ENCODE measurements at places on chromosomes 4 and X. TPM values are rescaled to one million over a fixed set of nuclear protein-coding genes. Genes with fewer than 3 reads are reported as not detected.

CFI gene
- total RNA-seq: not detected

NPNT gene
- not detected for total RNA-seq

GRCh38 chr4:155170569-155170968 is 37.9 kb upstream of the NPY2R start:
- DNase-seq: no peak

DNA sequence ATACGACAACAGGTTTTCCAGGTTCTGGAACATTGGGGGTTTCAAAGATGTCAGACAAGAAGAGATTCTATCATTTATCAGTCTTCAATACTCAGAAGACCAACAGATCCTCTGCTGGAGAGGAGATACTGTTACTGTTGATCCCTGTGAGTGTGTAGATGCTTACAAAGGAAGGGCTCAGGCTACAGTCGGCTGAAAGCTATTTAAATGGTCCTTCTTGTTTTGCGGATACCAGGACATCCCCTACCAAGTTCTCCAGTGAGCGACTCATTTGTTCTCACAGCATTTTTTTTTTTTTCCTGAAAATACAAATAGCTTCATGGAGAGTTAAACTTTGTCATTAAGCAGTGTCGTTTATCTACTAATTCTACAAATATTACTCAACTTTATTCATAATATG is 201.6 kb downstream of the CAMK2D start:
- no peak for DNase-seq

SHROOM3 gene
- total RNA-seq: not detected

DNA sequence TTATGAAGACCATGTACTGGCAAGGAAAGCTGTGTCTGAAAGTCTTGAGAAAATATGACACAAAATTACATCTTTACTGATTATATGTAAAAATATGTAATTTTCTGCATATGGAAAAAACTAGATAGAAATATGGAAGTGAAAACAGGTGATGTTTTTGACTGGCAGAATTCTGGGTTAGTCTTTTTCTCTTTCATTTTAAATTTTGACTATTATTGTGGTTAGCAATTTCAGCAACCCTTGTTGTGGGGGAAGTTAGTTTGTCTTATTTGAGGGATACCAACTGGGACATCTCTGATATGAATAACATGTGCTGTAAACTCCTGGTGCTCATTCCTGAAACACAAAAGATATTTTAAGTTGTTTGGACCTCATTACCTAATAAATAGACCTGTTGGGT is 49.9 kb upstream of the CPEB2 start:
- DNase-seq: no peak

GRCh38 chrX:119762718-119763117 is 4.3 kb downstream of the SOWAHD start:
- no peak for DNase-seq

SPIN2A gene
- total RNA-seq: 0.48 TPM

DNA sequence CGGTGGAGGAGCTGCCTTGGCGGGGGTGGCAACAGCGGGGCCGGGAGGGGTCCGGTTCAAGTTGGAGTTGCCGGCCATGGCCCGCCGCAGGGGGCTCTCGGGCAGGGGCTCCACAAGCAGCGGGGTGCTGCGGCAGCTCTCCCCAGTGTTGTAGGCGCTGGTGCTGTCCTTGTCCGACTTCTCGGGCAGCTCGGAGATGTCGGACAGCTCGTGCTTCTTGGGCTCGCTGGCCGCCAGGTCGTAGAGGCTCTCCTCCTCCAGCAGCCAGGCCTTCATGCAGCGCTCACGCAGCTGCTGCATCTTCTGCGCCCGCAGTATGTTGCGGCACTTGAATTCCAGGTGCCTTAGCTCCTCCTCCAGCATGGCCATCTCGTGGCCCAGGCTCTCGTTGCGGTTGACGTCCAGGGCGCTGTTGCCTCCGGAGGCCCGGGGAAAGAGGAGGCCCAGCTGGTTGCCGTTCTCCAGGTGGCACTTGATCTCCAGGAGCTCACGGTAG is 9.7 kb downstream of the SSR4 start:
- no peak for DNase-seq

- no peak for DNase-seq
Measured at GRCh38 chr4:20679951-20680350, 20.3 kb upstream of the PACRGL start.

GRCh38 chrX:370244-370962 is 16.3 kb downstream of the PPP2R3B start:
- DNase-seq: no peak

- DNase-seq: no peak
Measured at GRCh38 chr4:41639291-41639690, 101.3 kb downstream of the LIMCH1 start.

SPANXN3 gene
- total RNA-seq: not detected

- no peak for DNase-seq
Measured at GRCh38 chrX:116289592-116289991, 119.0 kb downstream of the AGTR2 start.

DNA sequence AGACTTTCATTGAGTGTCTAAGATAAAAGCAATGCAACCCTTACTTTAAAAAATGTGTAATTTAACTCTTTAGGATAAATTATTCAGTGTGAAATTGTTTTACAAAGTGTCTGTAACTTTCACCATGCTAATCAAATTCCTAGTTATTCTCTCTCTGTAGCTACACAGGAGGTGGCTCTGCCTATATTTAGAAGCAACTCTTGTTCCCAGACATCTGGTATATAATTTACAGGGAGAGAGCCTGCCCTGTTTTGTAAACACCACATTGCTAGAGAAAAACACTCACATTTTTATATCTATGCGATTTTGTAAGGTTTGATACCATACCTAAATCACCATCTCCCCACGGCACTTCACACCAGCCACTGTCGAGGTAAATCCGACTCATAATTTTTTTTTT is 35.5 kb upstream of the SPATA4 start:
- DNase-seq: no peak

F8A3 gene
- 0.27 TPM for total RNA-seq

GRCh38 chr4:148182230-148182911 is 259.8 kb downstream of the NR3C2 start:
- no peak for DNase-seq

SLC6A14 gene
- total RNA-seq: not detected

DNA sequence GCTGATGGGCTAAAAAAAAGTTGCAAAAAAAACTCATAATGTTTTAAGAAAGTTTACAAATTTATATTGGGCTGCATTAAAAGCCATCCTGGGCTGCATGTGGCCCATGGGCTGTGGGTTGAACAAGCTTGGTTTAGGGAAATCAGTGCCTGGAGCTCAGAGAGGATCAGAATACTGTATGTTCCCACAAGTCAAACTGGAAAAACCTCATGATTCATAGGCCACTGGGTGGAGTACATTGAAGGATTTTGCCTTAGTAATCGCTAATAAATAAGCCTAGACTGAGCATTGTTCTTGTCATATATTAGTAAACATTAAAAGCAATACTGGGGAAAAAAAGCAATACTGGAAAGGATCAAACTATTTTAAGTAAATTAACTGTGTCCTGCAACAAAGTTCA is 246.3 kb upstream of the TAPT1 start:
- no peak for DNase-seq

DNA sequence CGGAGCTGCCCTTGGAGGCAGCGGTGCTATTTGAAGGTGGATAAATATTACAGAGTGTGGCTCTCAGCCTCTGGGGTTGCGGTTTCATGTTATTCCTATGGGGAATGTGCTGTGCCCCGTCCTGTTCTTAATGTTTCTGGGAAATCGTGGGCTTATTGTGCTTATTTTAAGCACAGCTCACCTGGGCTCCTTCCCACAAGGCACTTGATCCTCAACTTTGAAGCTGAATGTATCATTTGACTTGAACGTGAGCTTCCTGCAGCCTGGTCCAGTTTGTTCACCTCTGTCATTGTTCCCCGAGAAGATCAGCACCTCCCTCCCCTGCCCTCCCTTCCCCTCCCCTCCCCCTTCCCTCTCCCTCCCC is 3.9 kb downstream of the SORCS2 start:
- no peak for DNase-seq

GRCh38 chr4:144572660-144573059 is 73.3 kb upstream of the HHIP start:
- DNase-seq: no peak

DNA sequence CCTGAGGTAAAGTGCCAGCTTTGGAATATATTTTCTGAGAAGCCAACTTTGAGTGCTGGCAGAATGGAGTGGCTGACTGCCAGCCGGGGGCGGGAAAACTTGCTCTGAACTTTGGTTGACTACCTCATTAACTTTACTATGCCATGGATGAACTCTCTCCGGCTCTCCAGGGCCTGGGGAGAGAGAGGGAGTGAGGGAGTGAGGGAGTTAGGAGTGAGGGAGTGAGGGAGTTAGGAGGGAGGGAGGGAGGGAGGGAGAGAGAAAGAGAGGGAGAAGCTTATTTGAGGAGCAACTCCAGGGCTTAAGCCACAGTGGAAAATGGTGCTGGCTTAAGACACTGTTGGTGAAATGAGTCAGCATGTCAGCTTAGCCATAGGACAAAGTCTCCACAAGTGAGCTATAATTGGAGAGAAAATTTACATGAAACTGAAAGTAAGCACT is 280.9 kb upstream of the RPS6KA3 start:
- DNase-seq: no peak

GRCh38 chrX:39491548-39492297 is 606.0 kb downstream of the BCOR start:
- peak; percentile 77 for DNase-seq

DNA sequence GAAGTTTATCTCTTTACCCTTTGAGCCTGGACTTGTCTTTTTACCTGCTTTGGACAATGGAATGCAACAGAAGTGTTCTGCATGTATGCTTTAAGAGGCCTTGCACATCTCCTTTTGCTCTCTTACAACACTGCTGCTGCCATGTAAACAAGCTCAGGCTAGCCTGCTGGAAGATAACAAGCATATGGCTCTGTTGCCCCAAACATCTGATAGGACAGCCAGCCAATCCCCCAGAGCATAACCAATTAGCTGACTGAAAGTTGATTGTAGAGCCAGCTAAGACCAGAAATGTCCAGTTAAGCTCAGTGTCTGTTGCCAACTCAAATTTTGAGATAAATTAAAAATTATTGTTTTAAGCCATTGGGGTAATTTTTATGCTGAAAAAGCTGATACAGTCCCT is 510.6 kb upstream of the CNKSR2 start:
- DNase-seq: no peak

GRCh38 chr4:175419236-175419718 is 392.8 kb downstream of the GPM6A start:
- DNase-seq: no peak

RHOXF2B gene
- total RNA-seq: not detected

TCEAL5 gene
- total RNA-seq: not detected

DNA sequence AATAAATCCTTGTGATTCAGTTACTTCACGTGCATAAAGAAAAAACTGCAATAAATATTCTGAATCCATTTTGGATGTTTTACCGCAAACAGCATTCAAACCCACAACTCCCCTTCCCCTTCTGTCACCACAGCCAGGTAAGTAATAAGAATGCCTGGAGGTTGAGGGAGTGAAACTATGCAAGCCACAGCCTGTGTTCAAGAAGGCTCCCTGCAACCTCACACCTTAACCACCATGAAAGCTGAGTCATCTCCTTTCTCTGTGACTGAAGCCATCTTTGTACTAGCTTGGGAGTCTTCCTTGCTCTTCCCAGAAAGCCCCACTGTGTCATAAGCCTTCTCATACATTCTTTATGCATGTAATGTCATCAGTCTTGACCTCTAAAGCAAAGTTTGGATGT is 297.0 kb upstream of the PUDP start:
- DNase-seq: no peak

- no peak for DNase-seq
Measured at GRCh38 chr4:152862608-152863007, 73.5 kb upstream of the FHDC1 start.

DNA sequence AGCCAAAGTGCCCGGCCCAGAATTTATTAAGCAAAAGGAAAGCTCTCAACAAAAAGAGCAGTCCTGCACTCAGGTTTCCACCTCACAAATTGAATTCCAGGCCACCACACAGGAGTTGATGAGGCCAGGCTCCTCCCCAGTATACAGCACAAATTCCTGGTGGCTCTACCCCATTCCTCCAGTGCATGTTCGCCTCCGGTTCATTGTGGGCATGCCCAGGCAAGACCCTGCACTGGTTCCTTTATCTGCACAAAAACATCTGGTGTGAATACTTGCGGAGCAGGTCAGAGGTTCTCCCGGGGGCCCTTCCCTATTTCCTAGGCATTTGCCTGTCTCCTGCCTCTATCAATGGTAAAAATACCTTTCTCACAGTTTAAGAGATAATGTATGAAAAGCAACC is 195.2 kb upstream of the ANXA10 start:
- no peak for DNase-seq

FGF5 gene
- not detected for total RNA-seq

TBC1D8B gene
- total RNA-seq: 2.2 TPM

- no peak for DNase-seq
Measured at GRCh38 chrX:8042304-8042703, 115.1 kb upstream of the PNPLA4 start.

DNA sequence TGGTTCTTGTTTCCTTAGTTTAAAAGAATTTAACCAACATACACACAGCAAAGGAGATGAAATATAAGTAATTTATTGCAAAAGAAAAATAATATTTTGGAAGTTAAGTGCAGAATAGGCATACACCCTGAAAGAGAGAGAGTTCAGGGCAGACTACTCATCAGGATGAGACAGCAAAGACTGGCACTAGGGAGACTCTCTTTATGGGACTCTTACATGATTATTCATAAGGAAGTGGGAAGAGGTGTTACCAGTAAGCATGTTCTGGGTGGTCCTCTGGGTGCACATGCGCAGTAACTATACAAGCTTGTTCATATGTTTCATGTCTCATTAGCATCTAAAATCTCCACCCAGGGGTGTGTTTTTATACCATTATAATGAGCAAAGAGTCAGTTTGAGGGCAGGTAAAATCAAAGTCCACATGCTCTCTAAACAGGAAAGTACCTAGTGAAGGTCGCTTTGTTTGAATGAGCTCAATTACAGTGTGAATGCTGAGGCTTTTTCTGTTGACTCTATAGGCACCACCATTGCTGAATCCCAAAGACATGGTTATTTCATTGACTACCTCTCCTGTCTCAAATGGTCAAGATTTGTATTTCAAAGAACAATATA is 38.2 kb upstream of the PRDM5 start:
- DNase-seq: no peak

GRCh38 chr4:30837131-30837539 is 117.0 kb downstream of the PCDH7 start:
- no peak for DNase-seq

DNA sequence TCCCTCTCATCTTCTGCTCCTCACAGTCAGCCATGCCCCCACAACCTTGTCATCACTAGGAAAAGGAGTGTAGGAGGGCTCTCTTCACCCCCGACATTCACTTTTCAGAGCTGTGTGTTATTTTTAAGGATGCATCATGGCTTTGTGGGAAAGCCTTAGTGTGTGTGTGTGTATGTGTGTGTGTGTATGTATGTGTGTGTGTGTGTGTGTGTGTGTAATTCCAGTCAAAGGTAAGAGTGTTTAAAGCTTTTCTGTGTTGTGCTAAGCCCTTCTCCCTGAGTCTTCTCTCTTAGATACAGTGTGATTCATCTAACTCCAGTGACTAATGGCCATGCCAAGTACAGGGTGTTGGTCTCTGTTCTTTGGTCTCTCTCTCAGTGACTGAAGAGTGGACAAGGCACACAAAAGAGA is 76.6 kb downstream of the CHIC2 start:
- no peak for DNase-seq

GUCY1A1 gene
- total RNA-seq: not detected

All from activated CD4-positive, alpha-beta memory T cell treated with anti-CD3 and anti-CD28 coated beads for 36 hours (primary cell).